HT-29 (cell line): ENCODE measurements at places on chromosomes 3 and 15. TPM values are rescaled to one million over a fixed set of nuclear protein-coding genes. Genes with fewer than 3 reads are reported as not detected.

The MUC20 gene
- 52.3 and 68.0 TPM in 2 replicates for total RNA-seq

The SCN5A gene
- total RNA-seq, result not detected in 2 replicates

The MUC13 gene
- 39.9 and 44.9 TPM in 2 replicates for total RNA-seq

The CCR2 gene
- not detected in 2 replicates for total RNA-seq

The PP2D1 gene
- not detected in 2 replicates for total RNA-seq

The MELTF gene
- 4.1 and 15.3 TPM in 2 replicates for total RNA-seq

The CCR3 gene
- total RNA-seq, result not detected in 2 replicates

The CPLX3 gene
- total RNA-seq, result 0.13 and 0.25 TPM in 2 replicates

The WDR72 gene
- 1.0 and 1.1 TPM in 2 replicates for total RNA-seq

The TRAIP gene
- 10.3 and 12.8 TPM in 2 replicates for total RNA-seq

The LAMB2 gene
- 49.5 and 56.8 TPM in 2 replicates for total RNA-seq

The ZNF35 gene
- total RNA-seq, result 1.5 and 3.0 TPM in 2 replicates

The ANKUB1 gene
- total RNA-seq, result not detected in 2 replicates

DNA sequence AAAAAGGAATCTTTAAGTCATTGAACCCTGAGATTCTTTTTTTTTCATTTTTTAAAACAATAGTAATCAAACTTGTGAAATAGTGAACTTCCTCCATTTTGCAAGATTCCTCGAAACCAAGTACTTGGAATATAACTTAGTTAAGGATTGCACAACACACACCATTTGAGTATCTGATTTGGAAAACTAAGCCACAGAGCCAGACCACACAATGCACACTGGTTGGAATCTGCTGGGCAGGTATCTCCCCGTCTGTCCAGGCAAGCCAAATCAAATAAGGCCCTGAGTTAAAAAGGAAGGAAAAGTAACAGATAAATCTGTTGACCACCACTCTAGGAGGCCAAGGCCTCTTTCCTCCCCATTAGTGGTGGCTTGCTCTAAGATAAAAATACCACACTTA is 177.5 kb upstream of the ICE2 start:
- no peak for DNase-seq

DNA sequence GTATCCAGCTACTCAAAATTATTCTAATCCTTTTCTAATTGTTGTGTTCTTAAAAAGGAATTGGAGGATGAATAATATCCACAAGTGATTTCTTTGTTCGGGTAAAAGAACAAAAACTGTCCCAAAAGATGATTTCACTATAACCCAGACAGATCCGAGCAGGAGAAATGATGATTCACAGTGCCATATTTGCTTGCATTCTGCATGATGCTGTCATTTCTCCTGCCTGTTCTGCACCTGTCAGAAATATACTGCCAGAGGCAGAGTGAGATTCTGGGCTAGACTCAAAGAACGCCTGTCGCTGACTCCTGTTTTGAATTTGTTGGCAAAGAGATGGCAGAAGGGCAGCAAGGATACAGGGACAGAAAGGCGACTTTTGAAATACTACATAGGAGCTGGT is 34.7 kb upstream of the SLC24A5 start:
- DNase-seq, result no peak

DNA sequence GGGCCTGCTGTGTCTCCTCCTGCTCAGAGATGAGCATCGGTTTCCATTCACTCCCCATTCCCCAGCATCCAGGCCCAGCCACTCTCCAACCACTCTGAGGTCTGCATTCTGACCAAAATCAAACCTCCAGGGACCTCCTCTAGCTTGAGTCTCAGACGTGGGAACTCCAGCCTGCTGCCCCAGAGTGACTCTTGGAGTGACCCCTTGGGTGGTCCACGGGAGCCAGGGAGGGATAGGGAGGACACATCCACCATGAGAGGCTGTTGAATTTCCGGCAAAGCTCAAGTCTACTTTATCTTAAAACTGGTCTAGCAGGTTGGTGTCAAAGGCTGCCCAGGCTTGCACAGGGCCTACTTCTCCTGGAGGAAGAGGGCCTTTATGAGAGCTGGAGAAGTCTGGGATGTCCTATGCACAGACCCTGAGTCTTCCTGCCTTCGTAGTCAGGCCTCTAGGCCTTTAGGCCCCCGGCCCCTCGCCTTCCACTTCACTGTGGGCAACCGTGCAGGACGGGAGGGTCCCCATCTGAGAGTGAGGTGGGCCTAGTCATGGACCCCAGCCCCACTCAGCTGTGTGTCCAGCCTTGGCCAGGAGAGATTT is 8.9 kb downstream of the CISH start:
- DNase-seq, result peak; percentile 53

GRCh38 chr3:53238051-53238850 is 17.6 kb downstream of the TKT start:
- peak; percentile 94 for DNase-seq

DNA sequence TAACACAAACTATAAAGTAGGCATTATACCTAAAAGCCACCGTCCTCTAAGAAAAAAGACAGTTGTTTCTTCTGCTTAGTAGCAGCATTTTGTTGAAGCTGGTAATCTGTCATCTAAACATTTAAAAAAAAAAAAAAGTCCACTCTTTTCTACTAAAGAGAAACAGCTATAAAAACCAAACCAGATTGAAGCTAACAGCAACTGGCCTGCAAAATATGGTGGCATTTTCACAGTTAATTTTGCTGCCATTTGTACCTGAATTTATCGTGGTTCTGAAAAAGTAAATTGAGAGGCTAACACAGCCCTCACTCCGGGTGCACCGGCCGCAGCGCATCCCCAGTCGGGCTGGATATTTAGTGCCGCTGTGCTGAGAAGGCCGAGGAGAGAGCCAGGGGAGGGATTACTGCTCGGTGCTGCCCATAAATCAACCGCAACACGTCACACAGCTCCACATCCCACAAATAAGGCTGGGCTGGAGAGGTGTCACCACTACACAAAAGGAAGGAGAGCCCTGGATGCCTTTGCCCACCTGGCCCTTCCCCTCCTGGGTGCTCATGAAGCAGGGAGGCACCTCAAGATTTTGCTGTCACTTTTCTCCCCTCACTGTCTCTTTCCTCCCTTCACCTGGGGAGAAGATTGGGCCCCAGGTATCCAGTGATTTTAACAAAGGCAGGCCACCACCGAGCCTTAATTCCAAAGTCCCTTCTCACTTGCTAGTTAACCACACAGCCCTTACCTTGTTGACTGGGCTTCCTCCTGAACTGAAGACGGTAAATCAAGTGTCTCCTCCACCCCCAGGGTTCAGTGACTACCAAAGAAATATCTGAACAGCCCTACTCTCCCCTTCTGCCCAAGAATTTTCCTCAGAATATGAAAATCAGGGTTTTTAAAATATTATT is 44.4 kb downstream of the MECOM start:
- DNase-seq, result peak; percentile 31

- no peak for DNase-seq
Measured at GRCh38 chr15:100681335-100681746, 79.0 kb downstream of the ASB7 start.

- DNase-seq, result peak; percentile 62
Measured at GRCh38 chr15:101276501-101277037, 716 bp downstream of the SELENOS start.

- DNase-seq, result no peak
Measured at GRCh38 chr3:129005526-129006303, 4.6 kb downstream of the EFCC1 start.

DNA sequence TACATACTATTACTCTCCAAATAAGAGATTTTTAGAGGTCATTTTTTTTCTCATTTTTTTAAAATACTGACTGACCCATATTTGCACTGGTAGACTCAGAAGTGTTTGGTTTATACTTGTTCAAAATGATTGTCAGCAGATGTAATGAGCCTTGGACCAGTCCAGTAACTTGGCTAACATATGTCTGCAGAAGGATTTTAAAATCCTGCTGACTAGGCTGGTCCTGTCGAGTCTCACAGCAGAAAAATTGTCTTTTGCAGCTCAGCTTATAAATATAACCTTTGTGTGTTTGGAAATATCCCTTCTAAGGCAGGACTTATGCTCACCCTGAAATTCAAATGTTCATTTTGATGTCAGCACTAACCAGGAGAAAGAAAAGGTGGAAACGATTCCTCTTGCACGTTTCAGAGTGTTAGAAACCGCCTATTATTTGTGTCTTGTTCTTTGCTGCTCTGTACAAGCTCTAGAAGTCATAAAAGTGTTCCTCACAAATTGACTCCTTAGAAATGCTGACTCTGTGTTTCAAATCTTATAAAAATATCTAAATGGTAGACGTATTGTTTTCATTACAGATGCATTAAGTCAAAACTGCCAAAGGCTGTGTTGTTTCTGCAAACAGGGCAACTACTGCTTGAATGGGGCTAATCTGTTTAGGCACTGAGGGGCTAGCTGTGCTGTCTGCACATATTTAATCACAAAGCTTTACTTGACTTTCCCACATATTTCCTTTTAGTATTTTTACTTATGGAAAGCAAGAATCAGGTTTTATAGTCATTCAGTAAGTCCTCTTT is 95.3 kb downstream of the CHL1 start:
- DNase-seq, result no peak

DNA sequence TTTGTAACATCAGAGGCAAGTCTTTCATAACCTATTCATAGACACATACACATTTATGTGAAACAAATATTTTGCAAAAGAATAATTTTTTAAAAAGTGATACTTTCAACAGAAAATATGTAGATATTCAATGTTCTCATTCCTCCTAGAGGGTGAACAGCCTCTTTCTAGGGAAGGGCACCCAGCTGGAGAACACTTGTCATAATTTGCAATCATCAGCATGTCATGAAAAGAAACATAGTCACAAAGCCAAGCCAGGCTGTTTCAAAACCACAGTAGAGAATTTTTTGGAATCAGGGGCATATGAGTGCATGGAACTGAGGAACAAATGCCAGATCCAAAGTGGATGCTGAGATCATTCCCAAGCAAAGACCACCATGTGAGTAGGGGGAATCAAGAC is 406.9 kb upstream of the ADAMTS9 start:
- DNase-seq, result no peak

DNA sequence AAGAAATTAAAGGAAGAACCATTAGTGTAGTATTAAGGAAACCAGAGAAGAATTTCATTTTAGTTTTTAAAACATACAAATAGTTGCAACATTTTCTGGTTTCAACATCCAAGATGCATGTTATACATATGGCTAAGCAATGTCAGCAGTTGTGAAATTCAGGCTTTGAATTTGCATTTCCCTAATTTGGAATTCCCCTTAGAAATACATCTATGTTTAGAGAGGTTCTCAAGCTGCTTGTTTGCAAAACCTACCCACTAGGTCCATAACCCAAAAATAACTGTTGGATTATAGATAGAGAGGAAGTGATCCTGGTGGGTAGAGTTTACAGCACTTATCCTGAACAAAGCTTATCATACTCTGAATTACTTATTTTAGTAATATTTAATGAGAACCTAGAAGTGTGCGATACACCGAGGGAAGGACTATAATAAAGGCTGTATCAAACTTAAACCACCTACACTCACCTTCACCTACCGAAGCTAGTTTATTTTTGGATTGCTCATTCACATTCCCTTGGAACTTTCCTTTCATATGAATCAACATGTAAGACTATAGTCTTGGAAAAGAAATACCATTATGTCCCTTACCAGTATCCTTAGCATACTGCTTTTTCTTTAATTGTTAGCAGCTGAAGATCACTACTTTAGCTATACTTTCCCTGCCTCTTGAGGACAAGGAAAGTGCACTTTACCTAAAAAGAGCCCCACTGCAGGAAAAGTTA is 60.6 kb downstream of the CHAC1 start:
- no peak for DNase-seq

- no peak for DNase-seq
Measured at GRCh38 chr3:149783576-149783975, 8.8 kb downstream of the ANKUB1 start.

DNA sequence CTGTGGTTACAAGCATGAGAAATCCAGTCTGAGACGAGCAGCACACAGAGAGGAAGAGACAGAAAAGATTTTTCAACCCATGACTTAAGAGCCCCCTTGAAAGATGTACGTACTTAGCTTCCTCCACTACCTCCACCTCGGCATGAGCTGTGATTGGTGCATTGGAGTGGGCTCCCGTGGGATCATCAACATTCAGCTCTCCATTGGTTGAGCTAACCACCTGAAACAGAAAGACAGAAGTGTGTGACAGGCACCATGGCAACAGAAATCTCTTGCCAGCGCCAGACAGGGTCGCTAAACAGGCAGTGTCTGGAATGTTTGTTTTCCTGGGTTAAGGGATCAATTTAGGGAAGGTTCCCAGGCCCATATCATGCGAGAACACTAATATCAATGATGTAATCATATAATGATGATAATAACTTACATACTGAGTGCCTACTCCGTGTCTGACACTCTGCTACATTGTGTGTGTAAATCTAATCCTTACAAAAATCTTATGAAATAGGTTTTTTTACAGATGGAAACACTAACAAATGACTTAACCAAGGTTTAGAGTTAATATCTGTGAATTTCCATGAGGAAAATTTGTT is 17.5 kb upstream of the PPIB start:
- DNase-seq, result no peak

GRCh38 chr3:155870945-155871745 is 695 bp downstream of the GMPS start:
- DNase-seq, result peak; percentile 53

GRCh38 chr3:69425249-69425648 is 39.4 kb upstream of the FRMD4B start:
- peak; percentile 56 for DNase-seq

- DNase-seq, result no peak
Measured at GRCh38 chr15:33074212-33074611, 120.3 kb downstream of the FMN1 start.

DNA sequence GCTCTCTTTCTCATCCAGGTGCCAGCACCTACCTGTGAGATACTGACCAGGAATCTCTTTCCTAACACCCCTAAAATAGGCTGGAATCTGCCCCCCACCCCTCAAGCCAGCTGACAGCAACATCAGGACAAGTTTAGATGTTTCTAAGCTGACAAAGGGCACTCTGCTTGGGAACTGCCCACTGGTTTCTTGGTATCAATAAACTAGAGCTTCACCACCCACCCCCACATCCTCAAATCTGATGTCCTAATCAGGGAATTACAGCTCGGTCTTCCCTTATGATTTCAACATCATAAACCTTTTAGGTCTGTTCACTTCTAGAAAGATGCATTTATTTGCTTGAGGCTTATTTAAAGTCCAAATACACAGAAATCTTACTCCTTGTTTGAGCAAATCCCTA is 34.7 kb downstream of the CEP19 start:
- no peak for DNase-seq

DNA sequence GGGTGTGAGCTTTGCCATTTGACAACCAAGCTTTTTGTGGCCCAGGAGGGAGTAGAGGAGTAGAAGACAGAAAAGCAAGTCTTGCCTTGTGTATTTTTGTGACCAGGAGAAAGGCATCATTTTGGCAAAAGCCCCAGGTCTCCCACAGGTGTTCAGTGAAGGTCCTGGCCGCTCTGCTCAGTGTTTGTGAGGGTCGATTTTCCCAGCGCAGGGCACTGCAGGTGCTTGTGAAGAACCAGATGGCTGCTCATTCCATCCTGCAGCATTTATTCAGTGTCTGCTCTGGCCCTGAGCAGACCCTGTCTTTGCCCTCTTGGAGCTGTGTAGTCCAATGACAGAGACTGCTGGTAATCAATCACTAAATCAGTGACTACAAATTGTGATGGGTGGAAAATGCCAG is 19.5 kb downstream of the TRAK1 start:
- no peak for DNase-seq

- no peak for DNase-seq
Measured at GRCh38 chr15:74869726-74870407, 3.3 kb downstream of the SCAMP2 start.

GRCh38 chr3:8186213-8186612 is 315.4 kb upstream of the LMCD1 start:
- no peak for DNase-seq
